ENCODE measurements at places on chromosomes 2 and 18.

- DNase-seq, result no peak
Measured at GRCh38 chr18:21853775-21854552, 113.4 kb downstream of the MIB1 start.

DNA sequence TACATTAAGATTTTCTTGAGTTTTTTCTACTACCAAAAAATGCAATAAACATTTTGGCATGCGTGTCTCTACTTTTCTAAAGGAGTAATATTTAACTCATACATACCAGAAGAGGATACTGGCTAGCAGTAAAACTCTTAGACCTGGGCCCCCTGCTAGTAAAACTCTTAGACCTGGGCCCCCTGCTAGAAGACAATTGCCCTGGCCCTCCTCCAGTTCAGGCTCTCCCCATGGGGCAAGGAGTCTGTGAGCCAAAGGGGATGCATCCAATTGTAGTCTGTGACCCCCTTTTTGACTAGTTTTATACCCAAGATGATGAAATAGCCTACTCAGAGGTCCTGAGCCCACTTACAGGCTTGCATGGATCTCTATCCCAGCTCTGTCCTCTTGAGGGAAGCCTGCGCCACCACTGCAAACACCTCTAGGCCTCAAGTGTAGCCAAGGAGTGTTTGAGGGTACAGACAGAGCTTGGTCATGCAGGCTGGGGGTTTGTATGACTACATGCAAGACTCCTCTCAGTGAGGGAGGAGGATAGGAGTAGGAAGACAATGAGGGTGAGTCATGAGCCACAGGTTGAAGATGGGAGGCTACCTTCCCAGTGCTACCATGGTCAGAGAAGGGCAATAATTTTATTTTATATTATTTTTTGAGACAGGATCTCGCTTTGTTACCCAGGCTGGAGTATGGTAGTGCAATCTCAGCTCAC, 45.2 kb upstream of the PGAP1 start:
- DNase-seq, result no peak

GRCh38 chr2:46574457-46575355, 95.3 kb downstream of the TMEM247 start:
- no peak for DNase-seq

DNA sequence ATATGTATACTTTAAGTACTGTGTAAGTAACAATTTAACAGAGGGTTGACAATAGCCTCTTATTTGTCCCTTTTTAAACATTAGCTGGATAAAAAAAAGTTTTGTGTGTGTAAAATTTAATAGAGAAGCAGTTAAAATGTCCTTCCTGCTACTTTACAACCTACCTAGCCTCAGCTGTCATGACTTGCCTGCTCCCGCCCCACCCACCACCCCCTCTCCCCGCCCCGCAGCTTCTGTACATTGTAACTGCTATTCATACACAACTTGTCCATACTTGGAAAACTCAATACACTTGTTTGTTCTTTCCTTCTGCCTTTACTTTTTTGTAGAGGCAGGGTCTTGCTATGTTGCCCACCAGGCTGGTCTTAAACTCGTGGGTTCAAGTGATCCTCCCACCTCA, 19.5 kb downstream of the RELCH start:
- no peak for DNase-seq

DNA sequence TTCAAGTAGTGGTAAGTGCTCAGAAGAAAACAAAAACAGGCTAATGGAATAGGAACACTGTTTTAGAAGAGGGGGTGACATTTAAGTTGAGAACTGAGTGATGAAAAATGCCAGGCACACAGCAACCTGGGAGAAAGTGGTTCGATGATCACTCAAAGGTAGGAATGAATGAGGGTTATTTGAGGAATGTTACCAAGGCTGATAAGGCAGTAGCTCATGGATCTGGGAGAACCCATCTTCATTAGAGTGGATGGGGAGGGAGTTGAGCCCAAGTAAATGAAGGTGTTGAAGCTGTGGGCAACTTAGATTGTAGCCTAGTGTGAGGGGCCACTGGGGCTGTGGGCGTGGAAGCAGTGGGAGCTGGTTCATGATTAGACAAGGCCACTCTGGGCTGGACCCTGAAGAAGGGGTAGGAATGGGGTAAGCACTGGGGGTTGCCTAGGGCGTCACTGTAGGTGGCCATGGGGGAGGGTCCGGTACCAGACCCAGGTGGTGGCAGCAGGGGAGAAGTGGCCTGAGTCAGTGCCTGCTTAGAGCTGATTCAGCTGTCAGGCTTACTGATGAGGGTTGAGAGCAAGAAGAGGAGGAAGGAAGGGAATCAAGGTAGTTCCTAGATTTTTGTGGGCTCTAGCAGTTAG, 22.5 kb upstream of the LYPD6B start:
- no peak for DNase-seq

DNA sequence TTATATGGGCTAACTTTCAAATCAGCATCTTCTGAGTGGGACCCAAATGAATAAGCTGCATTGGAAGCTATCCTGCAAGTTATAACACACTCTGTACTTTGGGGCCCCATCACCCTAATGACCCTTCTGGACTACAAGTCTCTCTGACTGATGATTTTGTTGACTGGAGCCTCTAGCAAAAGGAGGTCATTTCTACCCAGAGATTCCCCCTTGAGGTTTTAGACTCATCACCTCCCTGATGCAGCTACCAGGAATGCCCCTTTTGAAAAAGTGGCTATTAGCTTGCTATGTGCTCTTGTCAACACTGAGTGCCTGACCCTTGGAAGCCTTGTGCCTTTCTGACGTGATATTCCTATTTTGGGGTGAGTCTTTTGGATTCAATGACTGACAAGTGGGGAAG, 54.5 kb upstream of the NEMP2 start:
- DNase-seq, result no peak

- no peak for DNase-seq
Measured at GRCh38 chr2:223740679-223741078, 96.7 kb downstream of the AP1S3 start.

DNA sequence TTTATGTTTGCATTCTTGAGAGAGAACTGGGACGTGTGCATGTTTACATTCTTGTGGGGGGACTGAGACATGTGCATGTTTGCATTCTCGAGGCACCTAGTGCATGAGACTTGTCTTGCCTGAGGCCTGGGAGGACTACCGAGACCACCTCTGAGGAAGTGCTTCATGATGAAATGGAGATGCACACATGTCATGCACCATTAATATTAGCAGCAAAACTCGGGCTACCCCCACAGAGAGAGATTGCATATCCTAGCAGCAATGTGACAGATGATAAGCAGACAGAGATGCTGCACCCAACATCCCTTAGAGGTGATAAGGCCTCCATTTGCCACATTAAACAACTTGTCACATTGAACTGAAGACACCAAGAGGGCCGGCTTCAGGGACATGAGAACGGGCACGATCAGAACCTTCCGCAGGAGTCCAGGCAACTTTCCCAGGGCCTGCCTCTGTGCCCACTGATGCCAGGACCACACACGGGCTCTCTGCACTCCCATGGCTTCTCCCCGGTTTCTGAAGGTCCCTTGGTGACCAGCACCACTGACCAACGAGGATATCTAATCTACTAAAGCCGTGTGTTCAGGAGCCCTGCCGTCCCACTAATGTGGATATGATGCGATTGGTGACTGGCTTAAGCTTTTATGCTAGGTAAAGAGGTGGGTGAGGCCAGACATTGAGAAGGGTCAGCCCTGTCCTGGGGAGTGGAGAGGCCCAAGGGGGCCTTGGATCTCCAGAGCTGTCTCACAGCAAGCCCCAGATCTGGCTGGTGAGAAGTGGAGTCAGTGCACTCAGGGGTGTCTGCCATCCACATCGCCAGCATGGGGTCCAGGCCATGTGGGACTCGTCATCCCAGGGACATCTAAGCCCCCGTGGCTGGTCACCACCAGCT, 208.3 kb downstream of the NDUFA10 start:
- DNase-seq, result no peak

- DNase-seq, result peak; percentile 59
Measured at GRCh38 chr2:111168528-111169239, 48.0 kb downstream of the BCL2L11 start.

DNA sequence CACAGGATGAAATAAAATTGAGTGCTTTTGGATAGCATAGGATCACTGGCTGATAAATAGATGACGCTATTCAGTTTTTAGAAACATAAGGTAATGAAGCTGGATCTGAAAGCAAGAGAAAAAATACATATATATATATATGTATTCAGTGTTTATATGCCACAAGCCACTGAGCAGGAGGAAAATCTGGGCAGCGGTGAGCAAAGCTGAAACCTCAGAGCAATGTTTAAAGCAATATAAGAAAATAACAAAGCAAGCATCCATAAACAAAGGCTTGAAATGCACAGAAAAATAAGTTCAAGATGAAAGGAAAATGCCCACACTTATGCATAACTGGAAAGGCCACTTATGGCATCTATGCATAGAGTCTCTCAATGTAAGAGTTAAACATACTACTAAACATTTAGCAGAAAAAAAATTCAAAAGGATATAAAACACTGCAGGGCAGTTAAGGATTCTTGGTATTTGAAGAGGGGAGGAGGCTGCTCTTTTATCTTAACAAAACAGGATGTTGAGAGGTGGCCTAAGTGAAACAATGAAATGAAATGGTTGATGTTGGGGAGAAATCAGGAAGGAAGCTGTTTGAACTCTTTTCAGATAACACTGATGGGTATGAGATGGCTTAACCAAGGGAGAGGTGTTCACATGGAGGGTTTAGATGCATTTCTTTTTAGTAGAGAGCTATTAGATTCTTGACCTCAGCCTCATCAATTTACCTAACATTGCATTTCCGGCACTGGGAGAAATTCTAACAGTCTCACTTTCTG, 129.1 kb downstream of the ARHGAP15 start:
- DNase-seq, result no peak

- DNase-seq, result no peak
Measured at GRCh38 chr2:8324164-8324856, 357.5 kb upstream of the ID2 start.

DNA sequence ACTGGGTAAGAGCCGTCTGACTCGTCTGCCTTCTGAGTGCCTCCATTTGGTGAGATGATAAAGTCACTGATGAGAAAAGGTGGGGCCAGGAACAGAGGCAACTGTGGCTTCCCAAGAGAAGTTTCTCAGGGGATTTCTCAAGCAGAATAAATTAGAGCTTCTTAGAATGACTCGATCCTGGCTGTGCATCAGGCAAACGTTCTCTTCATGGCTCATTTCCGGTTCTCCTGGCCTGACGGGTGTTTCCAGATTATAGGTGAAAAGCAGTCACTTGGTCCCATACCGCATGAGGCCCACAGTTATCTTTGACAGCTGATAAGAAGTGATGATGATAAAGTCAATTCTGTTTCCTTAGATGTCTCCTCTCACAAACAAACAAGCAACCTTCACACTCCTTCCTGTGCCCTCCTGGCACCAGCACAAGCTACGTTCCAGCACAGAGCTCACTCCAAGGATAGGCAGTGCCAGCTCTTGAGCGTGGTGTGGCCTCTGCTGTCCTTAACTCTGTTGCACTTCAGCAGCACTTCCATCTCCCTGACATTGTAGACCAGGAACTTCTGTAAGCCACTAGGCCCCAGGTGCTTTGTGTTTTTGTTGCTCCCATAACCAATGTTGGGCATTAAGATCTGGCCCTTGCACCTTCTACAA, 37.8 kb upstream of the KCNF1 start:
- DNase-seq, result peak; percentile 10

- DNase-seq, result no peak
Measured at GRCh38 chr18:46712406-46712805, 44.4 kb downstream of the ST8SIA5 start.

DNA sequence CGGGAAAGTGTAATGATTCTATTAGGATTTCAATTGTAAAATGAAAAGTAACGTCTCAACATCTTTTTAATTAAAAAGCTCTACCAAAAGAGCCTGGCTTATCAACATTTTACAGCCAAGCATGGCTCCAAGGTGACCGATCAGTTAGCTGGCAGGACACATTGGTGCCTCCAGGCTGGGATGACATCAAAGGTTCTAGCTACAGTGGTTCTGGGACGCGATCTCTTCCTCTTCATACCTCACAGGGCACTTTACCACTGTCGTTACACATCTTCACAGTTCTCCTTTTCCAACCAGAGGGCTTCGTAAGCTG, 693 bp downstream of the ORC2 start:
- no peak for DNase-seq

DNA sequence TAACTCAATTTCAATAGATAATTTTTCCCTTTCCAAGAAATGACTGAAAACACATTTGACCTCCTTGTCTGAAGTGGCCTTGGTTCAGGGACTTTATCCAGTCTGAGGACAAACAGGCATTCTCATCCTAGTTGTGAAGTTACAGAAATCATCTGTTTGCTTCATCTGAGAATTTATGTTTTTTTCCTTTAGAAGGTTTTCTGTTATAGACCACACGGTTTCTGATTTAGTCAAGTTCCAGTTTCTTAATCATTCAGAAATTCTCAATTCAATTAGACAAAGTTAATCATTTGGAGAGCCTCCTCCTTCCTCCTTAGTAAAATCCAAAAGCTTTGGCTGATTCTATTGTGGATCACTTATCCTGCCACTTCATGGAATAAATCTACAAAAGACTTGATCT, 60.9 kb downstream of the ICOS start:
- DNase-seq, result no peak

DNA sequence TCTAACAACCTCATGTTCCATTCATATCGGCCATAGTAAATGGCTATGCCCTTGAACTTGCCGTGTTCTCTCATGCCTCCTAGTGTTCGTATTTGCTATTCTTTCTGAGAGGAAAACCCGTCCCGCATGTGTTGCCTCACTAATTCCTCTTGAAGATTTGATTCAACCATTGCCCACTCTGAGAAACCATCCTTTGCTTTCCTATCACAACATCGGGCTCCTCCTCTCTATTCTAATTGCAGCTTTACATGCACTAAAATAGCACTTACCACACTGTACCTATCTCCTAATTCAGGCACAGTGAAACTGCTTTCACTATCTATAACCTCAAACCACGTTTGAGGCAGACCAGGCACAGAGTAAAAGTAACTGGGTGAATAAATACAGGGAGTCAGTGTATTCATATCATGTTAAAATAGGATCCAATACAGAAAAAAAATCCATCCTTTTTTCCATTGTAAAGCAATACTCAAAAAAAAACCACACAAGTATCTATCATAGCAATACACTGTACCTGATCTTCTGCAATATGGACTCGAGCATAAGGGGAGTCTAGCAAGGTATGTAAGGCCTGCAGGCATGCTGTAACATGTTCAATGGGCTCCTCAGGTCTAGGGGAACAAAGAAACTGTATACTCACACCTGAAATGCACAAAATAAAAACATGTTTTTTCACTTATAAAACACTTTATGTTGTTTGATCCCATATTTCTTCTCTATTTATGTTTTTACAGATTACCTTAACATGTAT, 39.0 kb upstream of the STRN start:
- DNase-seq, result no peak

DNA sequence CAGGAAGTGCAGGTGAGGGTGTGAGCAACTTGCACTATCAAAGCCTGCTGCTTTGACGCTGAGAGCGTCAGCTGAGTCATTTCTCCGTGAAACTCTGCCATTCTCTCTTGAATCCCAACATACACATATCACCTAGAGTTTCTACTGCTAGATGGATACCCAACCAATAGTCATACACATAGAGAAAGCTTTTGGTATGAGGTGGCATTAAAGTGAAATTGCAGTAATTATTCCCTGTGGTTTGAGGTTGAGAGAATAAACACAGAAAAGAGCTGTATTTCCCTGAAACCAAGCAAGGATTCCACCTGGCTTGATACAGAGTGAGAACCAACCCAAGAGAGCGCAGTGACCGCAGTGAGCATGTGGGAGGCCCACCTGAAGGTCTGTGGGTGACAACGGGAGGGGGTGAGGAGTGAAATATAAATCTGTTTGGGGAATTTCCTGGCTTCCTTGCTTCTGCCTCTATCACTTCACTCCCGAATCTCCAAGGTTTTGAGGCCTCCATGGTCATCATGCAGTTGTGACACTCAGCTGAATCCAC, 28.8 kb upstream of the TMEM18 start:
- DNase-seq, result peak; percentile 13
